ENCODE measurements at places on chromosomes 12 and 14. TPM values are rescaled to one million over a fixed set of nuclear protein-coding genes. Genes with fewer than 3 reads are reported as not detected.

The ANO4 gene
- total RNA-seq: not detected

The TSPAN31 gene
- 103 TPM for total RNA-seq

The KCNA1 gene
- total RNA-seq: 2.4 TPM

The DENR gene
- total RNA-seq: 35.6 TPM

The CPM gene
- total RNA-seq: 7.1 TPM

The BAG5 gene
- 43.6 TPM for total RNA-seq

The EEF1AKMT3 gene
- 15.5 TPM for total RNA-seq

The SLC38A4 gene
- 1.9 TPM for total RNA-seq

The GLIPR1L1 gene
- not detected for total RNA-seq

The P3H3 gene
- 90.1 TPM for total RNA-seq

The LRTM2 gene
- not detected for total RNA-seq

The SLC5A8 gene
- total RNA-seq: not detected

- no peaks in the 10 kb centered on the region for H3K36me3 ChIP-seq
- H3K27ac ChIP-seq: no peak overlapping the region
- no peaks in the 10 kb centered on the region for H3K4me1 ChIP-seq
- H3K4me3 ChIP-seq: no peak overlapping the region
Observed at GRCh38 chr12:1073652-1074051, 82.6 kb downstream of the ERC1 start.

- H3K36me3 ChIP-seq: no peaks in the 10 kb centered on the region
- H3K4me3 ChIP-seq: no peak overlapping the region
- no peak for DNase-seq
- H3K27me3 ChIP-seq: no peaks in the 10 kb centered on the region
Observed at GRCh38 chr12:12201274-12201758, 65.5 kb downstream of the LRP6 start.

- DNase-seq: no peak
- H3K36me3 ChIP-seq: no peaks in the 10 kb centered on the region
- H3K4me1 ChIP-seq: no peaks in the 10 kb centered on the region
- H3K4me3 ChIP-seq: no peak overlapping the region
- H3K27me3 ChIP-seq: no peaks in the 10 kb centered on the region
Observed at GRCh38 chr12:93019212-93019927, 90.3 kb upstream of the EEA1 start.

DNA sequence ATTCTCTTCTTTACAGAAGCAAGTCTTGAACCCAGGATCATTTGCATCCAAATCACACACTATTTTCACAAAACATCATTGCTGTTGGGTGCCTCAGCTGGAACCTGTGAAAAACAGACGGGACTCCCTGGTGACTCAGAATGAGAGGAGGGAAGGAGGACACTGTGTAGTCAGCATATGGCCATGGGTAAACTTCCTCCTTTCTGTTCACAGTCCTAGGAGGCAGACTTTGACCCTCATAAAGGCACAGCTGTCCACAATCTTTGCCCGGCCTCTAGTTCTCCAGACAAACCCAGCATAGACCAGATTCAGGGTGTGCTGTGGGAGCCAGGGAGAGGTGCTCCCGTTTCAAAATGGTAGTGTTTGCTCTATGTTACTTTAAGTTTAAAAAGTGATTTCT, 62.0 kb downstream of the DYRK2 start:
- H3K4me1 ChIP-seq: no peaks in the 10 kb centered on the region
- H3K27me3 ChIP-seq: no peaks in the 10 kb centered on the region
- no peaks in the 10 kb centered on the region for H3K36me3 ChIP-seq
- DNase-seq: no peak

DNA sequence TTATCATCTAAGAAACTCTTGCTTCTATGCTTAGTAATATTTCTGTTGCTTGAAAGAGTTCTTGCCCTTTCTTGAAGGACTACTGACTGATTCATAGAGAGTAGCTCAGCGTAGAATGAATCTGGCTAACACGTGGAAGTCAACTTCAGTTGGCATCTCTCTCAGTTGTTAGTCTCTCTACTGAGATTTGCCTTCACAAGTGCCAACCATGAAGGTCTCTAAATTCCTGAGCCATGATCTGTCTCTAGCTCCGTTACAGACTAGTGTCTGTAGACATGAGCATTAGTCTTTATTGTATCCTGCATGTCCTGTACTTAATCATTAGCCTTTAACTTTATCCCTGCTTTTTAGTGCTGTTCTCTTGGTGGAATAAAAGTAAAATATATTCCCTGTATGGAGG, 19.1 kb upstream of the ALX1 start:
- no peak overlapping the region for H3K27ac ChIP-seq
- H3K36me3 ChIP-seq: no peaks in the 10 kb centered on the region
- no peaks in the 10 kb centered on the region for H3K4me1 ChIP-seq
- no peak for DNase-seq

DNA sequence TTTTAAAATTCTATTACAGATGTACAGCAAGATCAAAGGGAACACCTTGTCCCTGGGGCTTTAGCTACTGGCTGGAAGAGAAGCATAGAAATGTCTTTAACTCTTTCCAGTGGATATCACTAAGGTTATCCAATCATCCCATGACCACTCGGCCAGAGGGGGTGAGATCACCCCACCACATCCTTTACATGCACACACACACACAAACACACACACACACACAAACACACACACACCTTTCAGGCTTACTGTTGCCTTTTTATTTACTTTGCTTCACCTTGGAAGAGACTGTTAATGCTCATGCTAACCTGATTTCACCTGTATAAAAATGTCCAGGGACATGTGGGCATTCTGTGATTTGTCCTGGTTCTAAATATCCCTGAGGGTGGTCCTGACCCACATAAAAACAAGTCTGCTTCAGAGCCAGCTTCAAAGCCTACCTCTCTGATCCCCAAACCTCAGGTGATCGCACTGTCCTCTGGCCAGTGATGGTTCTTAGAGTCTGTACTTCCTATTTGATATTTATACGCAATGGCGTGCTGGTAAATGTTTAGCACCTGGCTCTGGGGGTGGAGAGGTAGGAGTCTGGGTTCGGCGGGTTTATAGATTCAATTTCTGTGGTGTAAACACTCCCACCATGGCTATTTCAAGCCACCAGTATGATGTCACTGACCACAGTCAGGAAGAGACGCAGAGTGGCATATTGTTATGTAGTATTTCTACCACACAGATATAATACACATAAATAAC, 166.1 kb upstream of the EEA1 start:
- H3K36me3 ChIP-seq: no peaks in the 10 kb centered on the region
- no peak overlapping the region for H3K27ac ChIP-seq
- no peaks in the 10 kb centered on the region for H3K27me3 ChIP-seq
- no peak overlapping the region for H3K4me3 ChIP-seq
- no peaks in the 10 kb centered on the region for H3K4me1 ChIP-seq

GRCh38 chr12:114447274-114447716, 41.4 kb upstream of the TBX5 start:
- H3K4me3 ChIP-seq: no peak overlapping the region
- H3K36me3 ChIP-seq: no peaks in the 10 kb centered on the region
- no peaks in the 10 kb centered on the region for H3K27me3 ChIP-seq
- no peak for DNase-seq
- H3K4me1 ChIP-seq: no peaks in the 10 kb centered on the region
- H3K27ac ChIP-seq: no peak overlapping the region

GRCh38 chr14:104180561-104181165, 42.3 kb downstream of the KIF26A start:
- no peak overlapping the region for H3K27ac ChIP-seq
- H3K36me3 ChIP-seq: no peaks in the 10 kb centered on the region
- H3K4me3 ChIP-seq: no peak overlapping the region
- no peaks in the 10 kb centered on the region for H3K4me1 ChIP-seq
- DNase-seq: no peak

- no peak overlapping the region for H3K27ac ChIP-seq
- H3K27me3 ChIP-seq: no peaks in the 10 kb centered on the region
- H3K36me3 ChIP-seq: no peaks in the 10 kb centered on the region
- no peak overlapping the region for H3K4me3 ChIP-seq
Observed at GRCh38 chr12:109270494-109270893, 38.6 kb downstream of the FOXN4 start.

DNA sequence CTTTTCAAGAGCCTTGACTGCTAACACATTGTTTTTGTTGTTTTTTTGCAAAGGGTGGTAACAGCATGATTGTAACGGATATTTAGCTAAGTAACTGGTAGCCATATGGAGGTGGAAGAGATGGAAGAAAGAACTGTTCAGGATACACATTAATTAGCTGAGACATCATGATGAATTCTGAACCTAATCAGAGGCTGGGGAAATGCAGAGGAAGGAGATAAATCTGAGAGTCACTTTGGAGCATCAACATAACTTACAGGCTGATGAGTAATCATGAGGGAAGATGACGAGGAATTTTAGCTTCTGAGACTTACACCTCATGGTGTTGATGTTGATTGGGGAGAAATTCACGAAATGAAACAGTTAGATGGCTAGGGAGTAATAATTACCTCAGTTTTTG, 62.3 kb downstream of the NIN start:
- H3K36me3 ChIP-seq: no peaks in the 10 kb centered on the region
- H3K27me3 ChIP-seq: no peaks in the 10 kb centered on the region
- no peak overlapping the region for H3K4me3 ChIP-seq
- DNase-seq: no peak
- H3K4me1 ChIP-seq: no peaks in the 10 kb centered on the region

GRCh38 chr12:21542403-21542802, 16.3 kb downstream of the SPX start:
- H3K4me1 ChIP-seq: no peaks in the 10 kb centered on the region
- H3K36me3 ChIP-seq: no peaks in the 10 kb centered on the region
- no peak overlapping the region for H3K4me3 ChIP-seq
- H3K27ac ChIP-seq: no peak overlapping the region
- no peak for DNase-seq

- H3K36me3 ChIP-seq: no peaks in the 10 kb centered on the region
- H3K27me3 ChIP-seq: no peaks in the 10 kb centered on the region
- no peak overlapping the region for H3K27ac ChIP-seq
- no peak overlapping the region for H3K4me3 ChIP-seq
- no peaks in the 10 kb centered on the region for H3K4me1 ChIP-seq
Observed at GRCh38 chr12:68189821-68190242, 30.3 kb upstream of the IFNG start.

- H3K27me3 ChIP-seq: no peaks in the 10 kb centered on the region
- no peaks in the 10 kb centered on the region for H3K36me3 ChIP-seq
- DNase-seq: no peak
Observed at GRCh38 chr14:39383026-39383660, 49.1 kb downstream of the FBXO33 start.

- no peaks in the 10 kb centered on the region for H3K27me3 ChIP-seq
- H3K4me1 ChIP-seq: no peaks in the 10 kb centered on the region
- H3K4me3 ChIP-seq: no peak overlapping the region
- no peak overlapping the region for H3K27ac ChIP-seq
- no peak for DNase-seq
Observed at GRCh38 chr12:56670836-56671235, 17.2 kb downstream of the PTGES3 start.

GRCh38 chr14:42222924-42223471, 616.3 kb downstream of the LRFN5 start:
- H3K27me3 ChIP-seq: no peaks in the 10 kb centered on the region
- H3K36me3 ChIP-seq: no peaks in the 10 kb centered on the region
- no peak for DNase-seq

GRCh38 chr14:62896932-62897456, 148.3 kb downstream of the KCNH5 start:
- no peak overlapping the region for H3K27ac ChIP-seq
- H3K4me1 ChIP-seq: no peaks in the 10 kb centered on the region

- H3K4me1 ChIP-seq: no peaks in the 10 kb centered on the region
- H3K27me3 ChIP-seq: no peaks in the 10 kb centered on the region
- no peak for DNase-seq
- H3K4me3 ChIP-seq: no peak overlapping the region
- H3K27ac ChIP-seq: no peak overlapping the region
Observed at GRCh38 chr14:89276424-89276975, 140.5 kb downstream of the FOXN3 start.

DNA sequence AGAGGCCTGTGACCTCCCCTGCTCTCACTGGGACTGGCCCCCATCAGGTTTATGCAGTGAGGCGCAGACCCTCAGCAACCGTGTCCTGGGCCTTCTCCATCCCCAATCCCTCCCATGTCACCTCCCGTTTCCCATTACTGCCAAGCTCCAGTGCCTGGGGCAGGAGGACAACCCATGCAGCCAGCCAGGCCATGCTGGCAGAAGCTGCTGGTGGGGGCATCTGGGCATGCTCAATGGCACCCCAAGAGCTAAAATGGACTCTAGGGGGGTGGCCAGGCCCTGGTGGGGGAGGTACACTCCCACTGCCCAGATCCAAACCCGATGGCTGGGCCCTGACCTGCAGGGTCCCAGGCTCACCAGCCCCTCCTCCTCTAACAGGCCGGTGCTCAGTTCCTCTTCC, 20.5 kb upstream of the GPR132 start:
- no peaks in the 10 kb centered on the region for H3K27me3 ChIP-seq
- no peak overlapping the region for H3K27ac ChIP-seq
- no peak for DNase-seq
- H3K4me3 ChIP-seq: no peak overlapping the region

GRCh38 chr14:53850714-53851296, 105.8 kb downstream of the BMP4 start:
- DNase-seq: no peak
- no peaks in the 10 kb centered on the region for H3K36me3 ChIP-seq
- no peak overlapping the region for H3K27ac ChIP-seq
- H3K4me1 ChIP-seq: no peaks in the 10 kb centered on the region

- H3K27ac ChIP-seq: no peak overlapping the region
- H3K36me3 ChIP-seq: no peaks in the 10 kb centered on the region
- H3K4me3 ChIP-seq: no peak overlapping the region
- DNase-seq: no peak
Observed at GRCh38 chr12:127515941-127516340, 751.0 kb upstream of the TMEM132C start.

DNA sequence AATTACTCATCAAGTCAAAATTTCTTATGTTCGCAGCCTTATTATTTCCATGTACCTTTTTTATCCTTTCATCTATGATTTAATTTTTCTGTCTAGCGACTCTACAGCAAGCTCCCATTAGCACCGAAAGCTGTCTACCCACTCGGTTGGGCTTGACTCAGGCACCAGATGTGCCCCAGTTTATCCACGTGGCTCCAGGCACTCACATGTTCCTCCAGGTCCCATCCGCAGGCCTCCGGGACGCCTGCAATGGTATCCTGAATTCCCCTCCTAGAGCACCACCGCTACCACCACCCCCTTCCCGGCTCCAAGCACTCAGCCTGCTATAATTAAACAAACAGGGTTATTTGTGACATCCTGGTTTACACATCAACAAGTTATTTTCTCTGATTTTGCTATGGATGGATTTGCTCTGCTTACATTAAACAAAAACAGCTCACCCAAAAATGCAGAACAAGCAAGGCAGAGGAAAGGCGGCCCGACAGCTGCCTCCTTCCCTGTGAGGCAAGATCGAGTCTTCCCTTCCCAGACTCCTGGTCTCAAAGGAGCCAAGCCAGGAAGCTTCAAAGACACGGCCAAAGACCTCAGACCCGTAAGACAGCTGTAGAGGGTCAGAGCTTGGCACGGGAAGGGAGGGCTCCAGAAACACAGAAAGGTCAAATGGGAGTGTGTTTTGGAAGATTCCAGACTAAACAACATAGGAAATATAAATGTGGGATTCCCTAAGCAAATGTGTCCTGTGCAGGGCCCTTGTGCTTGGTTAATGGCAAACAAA, 253.8 kb downstream of the TTC8 start:
- no peak overlapping the region for H3K27ac ChIP-seq
- no peak overlapping the region for H3K4me3 ChIP-seq
- H3K4me1 ChIP-seq: no peaks in the 10 kb centered on the region
- H3K27me3 ChIP-seq: no peaks in the 10 kb centered on the region
- no peak for DNase-seq
- H3K36me3 ChIP-seq: no peaks in the 10 kb centered on the region

GRCh38 chr12:19857204-19857603, 417.9 kb downstream of the AEBP2 start:
- H3K4me3 ChIP-seq: no peak overlapping the region
- H3K27me3 ChIP-seq: no peaks in the 10 kb centered on the region
- no peak overlapping the region for H3K27ac ChIP-seq
- no peak for DNase-seq

GRCh38 chr12:22201101-22201500, 133.4 kb downstream of the ST8SIA1 start:
- no peaks in the 10 kb centered on the region for H3K4me1 ChIP-seq
- no peak overlapping the region for H3K27ac ChIP-seq
- no peak for DNase-seq
- H3K4me3 ChIP-seq: no peak overlapping the region
- H3K27me3 ChIP-seq: no peaks in the 10 kb centered on the region
